ENCODE measurements at places on chromosomes 1 and 21.

DNA sequence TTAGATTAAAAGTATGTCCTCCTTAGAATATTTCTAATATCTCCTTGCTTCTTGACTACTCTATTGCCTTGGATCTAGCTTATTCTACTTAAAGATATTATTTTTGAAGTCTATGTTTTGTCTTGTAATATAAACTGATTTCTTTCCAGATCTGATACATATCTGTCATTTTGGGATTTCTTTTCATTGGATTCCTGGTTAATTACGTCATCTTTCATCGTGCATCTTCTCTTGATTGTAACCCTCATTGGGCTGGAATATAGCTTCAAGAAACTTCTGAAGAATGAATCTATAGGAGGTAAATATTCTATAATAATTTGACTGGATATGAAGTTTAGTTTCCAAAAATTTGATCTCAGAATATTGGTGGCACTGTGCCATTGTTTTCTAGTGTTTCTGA, 12.1 kb downstream of the NTMT2 start:
- no peak for DNase-seq

DNA sequence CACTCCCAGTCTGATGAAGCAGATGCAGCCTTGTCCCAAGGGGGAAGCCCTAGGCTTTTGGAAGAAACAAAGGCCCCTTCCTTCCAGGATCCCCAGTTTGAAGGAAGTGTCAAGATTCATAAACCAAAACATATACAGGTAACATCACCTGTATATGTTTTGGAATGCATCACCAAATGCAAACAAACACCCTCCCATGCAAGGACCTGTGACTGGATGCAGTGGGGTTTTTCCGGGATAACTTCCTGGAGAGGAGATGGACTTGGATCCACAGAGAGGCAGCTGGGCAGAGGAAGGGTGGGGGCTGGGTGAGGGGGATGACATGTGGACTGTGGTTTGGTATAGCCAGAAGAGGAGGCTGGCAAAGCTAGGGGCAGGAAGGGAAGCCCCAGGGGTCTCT, 1.5 kb upstream of the PLA2G2F start:
- no peak for DNase-seq

DNA sequence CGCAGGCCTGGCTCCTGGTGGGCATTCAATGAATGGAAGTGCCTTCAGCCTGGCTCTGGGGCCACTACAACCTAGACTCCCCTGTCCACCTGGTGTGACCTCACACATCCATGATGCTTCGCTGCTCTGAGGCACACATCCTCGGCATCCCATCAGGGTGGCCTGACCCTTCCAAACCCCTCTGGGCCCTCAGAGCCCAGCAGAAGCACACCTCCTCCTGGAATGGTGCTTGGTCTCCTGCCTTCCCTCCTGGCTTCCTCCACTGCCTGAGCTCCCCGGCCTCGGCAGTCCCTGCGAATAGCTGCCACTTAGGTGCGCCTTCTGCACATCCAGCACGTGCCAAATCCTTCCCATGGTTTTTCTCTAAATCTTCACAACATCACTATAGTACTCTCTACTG, 133.8 kb downstream of the GLIS1 start:
- DNase-seq = no peak

DNA sequence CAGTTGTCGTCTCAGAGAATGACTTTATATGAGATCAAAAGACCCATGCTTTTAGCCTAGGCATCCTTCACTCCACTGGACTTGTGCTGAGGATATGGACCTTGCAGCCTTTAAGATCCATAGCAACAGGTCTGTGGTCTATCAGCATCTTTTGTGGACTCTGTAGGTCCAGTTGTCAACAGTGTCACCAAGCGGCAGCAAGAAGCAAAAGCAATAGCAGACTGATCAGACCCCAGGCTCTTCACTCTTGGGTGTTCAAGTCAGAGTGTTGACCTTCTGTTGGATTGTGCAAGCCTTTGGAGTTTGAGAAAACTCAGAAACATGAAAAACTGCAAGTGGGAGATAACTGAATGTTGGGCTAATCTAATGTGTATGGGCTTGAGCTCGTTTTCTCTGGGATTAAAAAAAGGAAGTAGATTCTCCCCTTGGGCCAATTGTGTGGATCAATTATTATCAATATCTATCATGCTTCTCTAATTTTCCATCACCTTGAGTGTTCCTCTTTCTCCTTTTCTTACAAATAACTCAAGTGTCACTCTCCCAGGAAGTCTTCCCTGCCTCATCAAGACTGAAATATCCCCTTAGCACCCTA, 144.2 kb downstream of the LYPLAL1 start:
- DNase-seq = peak; percentile 47

- peak; percentile 71 for DNase-seq
Measured at GRCh38 chr1:33055210-33056008, 18.7 kb upstream of the AK2 start.

- no peak for DNase-seq
Measured at GRCh38 chr1:206814716-206815341, 42.5 kb upstream of the IL10 start.

DNA sequence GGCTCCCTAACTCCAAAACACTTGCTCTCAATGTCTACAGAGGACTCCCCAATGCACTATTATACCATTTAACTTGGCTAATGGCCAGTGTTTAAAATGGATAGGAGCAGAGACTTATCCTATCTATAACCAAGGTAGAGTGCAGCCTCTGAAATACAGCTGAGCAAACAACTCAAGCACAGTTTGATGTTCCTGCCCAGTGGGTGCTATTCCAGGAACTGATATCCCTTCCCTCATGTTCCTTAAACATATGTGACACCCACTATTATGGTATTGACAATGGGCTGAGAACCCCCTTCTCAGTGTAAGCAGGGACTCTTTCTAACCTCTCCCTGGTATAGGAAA, 51.7 kb downstream of the SH3GLB1 start:
- no peak for DNase-seq
